ENCODE measurements at places on chromosomes 4 and X.

DNA sequence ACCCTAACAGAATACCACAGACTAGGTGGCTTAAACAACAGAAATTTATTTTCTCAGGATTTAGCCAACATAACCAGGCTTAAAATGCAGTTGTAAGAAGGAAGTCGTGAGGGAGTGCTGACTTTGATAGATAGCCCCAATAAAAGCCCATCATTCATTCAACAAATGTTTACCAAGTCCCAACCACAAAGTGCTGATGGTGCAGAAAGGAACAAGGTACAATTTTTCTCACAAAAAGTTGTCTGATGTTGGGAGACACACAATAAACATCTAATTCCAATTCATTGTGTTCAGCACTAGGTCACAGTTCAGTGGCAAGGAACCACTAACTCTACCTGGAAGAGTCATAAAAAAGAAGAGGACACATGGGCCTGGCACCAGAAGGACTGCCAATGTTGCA lies 42.2 kb downstream of the AKAP4 start:
- no peak for DNase-seq

DNA sequence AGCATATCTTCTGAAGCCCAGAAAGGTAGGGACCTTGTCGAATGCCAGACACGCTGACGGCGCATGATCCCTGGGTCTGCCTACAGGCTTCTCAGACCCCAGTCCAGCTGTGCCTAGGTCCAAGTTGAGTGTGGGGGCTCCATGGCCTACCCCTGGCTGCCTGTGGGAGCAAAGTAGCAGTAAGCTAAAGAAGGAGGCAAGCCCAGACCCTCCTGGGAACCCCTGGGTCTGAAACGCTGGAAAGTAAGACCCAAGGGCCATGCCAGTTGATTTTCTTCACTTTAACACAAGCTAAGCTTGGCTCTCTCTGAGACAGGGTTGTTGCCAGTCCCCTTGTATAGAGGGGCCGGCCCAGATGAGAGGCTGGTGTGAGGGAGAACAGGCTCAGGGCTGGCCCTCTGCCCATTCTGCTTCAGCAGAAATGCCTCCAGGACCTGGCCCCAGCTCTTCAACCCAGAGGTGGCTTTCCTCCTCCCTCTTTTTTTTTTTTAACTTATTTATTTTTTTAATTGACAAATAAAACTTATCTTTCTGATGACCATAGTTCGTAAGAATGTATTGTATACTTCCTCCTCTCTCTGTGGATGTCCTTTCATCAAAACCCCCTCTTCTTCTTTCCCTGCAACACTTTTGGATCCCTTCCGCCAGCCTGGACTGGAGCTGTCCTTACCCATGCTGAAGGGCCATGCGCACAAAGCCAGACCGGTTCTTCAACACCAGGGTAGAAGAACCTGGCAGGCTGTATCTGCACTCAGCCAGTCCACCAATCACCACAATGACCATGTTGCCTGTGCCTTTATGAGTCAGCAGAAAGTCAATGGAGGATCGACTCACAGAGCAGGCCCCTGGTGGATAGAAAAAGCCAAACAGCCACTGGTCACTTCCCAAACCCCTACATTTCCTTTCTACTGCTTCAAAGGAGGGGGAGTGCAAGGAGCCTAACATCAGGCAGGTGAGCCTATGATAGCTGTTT lies 7.1 kb downstream of the AWAT2 start:
- DNase-seq, result no peak

- no peak for DNase-seq
These were observed 99.8 kb downstream of the KLHL8 start for GRCh38 chr4:87120411-87121162.

DNA sequence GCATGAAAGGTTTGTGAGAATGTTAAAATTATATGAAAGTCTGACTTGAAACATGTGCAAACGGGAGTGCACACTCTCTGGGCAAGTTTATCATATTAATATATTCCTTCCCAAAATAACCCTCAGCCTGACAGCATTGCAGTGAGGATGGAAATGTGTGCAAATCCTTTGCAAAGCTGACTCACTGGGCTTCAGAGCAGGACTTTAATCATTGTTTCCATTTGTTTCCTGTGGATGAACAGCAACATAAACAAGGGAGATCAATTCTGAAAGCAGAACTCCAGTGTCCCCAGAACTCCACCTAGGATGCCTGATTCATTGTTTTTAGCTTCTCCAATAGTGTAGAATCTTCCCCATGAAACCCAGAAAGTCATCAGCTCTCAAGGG lies 32.9 kb downstream of the SLC2A9 start:
- DNase-seq, result no peak

- no peak for DNase-seq
These were observed 1700.0 kb upstream of the ADGRL3 start for GRCh38 chr4:59500103-59500502.

- DNase-seq, result no peak
These were observed 23.4 kb downstream of the PPP4R3C start for GRCh38 chrX:27439771-27440170.

DNA sequence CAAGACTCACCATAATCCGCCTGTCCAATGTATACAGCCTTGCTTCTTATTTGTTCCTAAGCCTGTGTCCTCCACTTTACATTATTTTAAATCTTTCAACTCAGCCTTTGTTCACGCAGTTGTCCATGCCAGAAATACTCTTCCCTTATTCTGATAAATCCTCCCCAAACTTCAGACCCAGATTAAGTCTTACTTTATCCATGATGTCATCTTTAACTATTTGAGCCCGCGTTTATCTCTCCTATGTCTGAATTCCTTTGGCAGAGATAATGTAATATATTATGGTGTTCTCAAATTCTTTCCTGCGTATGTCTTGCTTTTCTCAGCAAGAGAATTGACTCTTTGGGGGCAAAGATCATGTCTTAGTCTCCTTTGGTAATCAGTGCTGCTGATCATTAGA lies 129.6 kb downstream of the LUZP4 start:
- DNase-seq, result no peak

- DNase-seq, result no peak
These were observed 173.8 kb upstream of the TBC1D9 start for GRCh38 chr4:140930011-140930410.

DNA sequence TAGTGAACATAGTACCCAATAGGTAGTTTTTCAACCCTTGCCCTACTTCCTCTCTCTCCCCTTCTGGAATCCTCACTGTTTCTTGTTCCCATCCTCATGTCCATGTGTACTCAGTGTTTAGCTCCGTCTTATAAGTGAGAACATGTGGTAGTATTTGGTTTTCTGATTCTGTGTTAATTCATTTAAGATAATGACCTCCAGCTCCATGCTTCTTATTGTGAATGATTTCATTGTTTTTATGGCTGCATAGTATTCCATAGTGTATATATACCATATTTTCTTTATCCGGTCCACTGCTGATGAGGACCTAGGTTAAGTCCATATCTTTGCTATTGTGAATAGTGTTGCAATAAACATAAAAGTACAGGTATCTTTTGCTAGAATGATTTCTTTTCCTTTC lies 31.0 kb downstream of the IRF2 start:
- DNase-seq, result no peak

- DNase-seq, result no peak
These were observed 2.5 kb downstream of the CXorf38 start for GRCh38 chrX:40644821-40645358.

DNA sequence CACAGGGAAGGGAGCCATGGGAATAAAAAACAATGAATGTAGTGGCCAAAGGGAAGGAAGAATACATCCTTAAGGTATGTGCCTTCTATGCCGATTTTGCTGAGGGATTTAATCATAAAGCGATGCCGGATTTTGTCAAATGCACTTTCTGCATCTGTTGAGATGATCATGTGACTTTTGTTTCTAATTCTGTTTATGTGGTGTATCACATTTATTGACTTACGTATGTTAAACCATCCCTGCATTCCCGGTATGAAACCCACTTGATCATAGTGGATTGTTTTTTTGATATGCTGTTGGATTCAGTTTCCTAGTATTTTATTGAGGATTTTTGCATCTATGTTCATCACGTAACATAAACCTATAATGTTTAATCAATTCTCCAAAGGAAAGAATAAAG lies 60.0 kb downstream of the SSX7 start:
- DNase-seq, result no peak

DNA sequence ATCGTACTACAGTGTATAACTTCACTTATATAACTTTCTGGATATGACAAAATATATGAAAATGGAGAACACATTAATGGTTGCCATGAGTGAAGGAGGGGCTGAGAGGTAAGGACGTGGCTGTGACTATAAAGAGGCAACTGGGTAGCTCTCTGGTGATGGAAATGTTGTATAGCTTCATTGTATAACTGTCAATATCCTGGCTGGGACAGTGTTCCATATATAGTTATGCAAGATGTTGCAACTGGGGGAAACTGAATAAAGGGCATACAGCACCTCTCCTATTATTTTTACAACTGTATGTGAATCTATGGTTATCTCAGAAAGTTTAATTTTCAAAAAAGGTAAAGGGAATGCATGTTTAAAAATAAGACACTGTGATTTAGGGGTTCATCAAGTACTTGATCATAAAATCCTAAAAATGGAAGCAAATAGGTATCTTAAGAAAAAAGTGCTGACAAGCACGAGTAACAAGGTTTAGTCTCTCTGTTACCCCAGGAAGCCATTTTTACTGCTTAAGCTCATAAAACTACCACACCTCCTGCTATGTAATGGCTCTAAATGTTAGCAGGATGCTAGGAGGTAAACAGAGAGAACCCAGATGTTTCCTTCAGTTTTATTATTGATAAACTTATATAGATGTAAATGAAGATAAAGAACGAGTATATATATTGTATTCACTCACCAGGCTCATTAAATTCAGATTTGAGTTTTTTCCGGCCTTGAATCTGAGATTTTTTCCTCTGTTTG lies 34.0 kb downstream of the NAF1 start:
- DNase-seq, result no peak

- no peak for DNase-seq
These were observed 584.2 kb upstream of the PCDH10 start for GRCh38 chr4:132564920-132565319.

Measured in type B pancreatic cell (in vitro differentiated cells).